ENCODE measurements at places on chromosomes 1 and 21. TPM values are rescaled to one million over a fixed set of nuclear protein-coding genes. Genes with fewer than 3 reads are reported as not detected.

- no peaks in the 10 kb centered on the region for H3K27me3 ChIP-seq
- no peak overlapping the region for H3K4me3 ChIP-seq
These were observed 400.7 kb downstream of the NEGR1 start for GRCh38 chr1:71881611-71882010.

- no peaks in the 10 kb centered on the region for H3K36me3 ChIP-seq
- no peaks in the 10 kb centered on the region for H3K27me3 ChIP-seq
- peak; percentile 56 for DNase-seq
- no peak overlapping the region for H3K4me3 ChIP-seq
- H3K27ac ChIP-seq = no peak overlapping the region
These were observed 27.4 kb downstream of the DTL start for GRCh38 chr1:212062832-212063438.

CORT gene
- total RNA-seq = 2.3 TPM

CAMK1G gene
- total RNA-seq = 8.5 TPM

GRCh38 chr1:15205586-15206346 lies 41.3 kb upstream of the FHAD1 start:
- peaks cover 49% of the 10 kb centered on the region for H3K4me1 ChIP-seq
- H3K36me3 ChIP-seq = no peaks in the 10 kb centered on the region
- no peaks in the 10 kb centered on the region for H3K27me3 ChIP-seq
- no peak overlapping the region for H3K4me3 ChIP-seq
- no peak for DNase-seq
- peak overlapping the region; percentile 96 for H3K27ac ChIP-seq

KDF1 gene
- total RNA-seq = 0.67 TPM

CD1E gene
- total RNA-seq = not detected

GRCh38 chr1:36782785-36783184 lies 251.5 kb downstream of the GRIK3 start:
- DNase-seq = no peak

GRCh38 chr1:83905315-83905907 lies 93.5 kb downstream of the TTLL7 start:
- DNase-seq = peak; percentile 46
- no peaks in the 10 kb centered on the region for H3K27me3 ChIP-seq
- H3K4me1 ChIP-seq = no peaks in the 10 kb centered on the region

RAB25 gene
- total RNA-seq = 1.6 TPM

DNA sequence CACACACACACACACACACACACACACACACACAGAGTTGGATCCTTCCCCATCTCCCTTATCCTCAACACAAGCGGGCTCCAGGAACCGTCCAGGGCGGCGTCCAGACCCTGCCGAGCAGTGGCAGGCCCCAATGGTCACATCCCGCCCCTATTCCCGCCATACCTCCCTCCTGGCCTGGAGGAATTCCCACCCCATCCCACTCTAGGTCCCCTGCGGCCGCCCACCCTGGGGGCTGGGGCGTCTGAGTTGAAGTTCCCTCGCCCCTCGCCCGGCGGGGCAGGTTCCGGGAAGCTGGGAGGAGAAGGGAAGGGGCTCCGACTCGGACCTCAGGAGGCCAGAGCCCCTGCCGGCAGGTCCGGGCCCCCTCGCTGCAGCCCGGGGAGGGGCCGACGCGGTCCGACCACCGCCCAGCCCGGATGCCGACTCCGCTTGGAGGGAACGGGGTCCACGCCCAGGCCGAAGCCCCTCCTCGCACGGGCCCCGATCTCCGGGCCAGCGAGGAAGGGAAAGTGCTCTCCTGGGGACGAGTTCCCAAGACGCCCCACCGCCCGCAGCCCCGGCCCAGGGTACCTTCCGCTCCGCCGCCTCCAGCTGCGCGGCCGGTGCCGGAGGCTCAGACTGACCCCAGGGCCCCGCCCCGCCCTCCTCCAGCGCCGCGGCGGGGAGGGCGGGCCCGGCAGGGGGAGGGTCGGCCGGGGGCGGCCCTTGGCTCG lies at the start of gene RHOC:
RHOC (minus strand) TSS at position 623 of the 716 bp plus-strand sequence. CDS start 3,328 bp downstream, outside the sequence.
- peak within 1 kb of the TSS; percentile 79 for H3K4me3 ChIP-seq
- peak within 1 kb of the TSS; percentile 86 for H3K27ac ChIP-seq
- no peaks in the 10 kb centered on the region for H3K36me3 ChIP-seq
- peaks cover 15% of the 10 kb centered on the region for H3K4me1 ChIP-seq
- H3K27me3 ChIP-seq = no peaks in the 10 kb centered on the region

DNA sequence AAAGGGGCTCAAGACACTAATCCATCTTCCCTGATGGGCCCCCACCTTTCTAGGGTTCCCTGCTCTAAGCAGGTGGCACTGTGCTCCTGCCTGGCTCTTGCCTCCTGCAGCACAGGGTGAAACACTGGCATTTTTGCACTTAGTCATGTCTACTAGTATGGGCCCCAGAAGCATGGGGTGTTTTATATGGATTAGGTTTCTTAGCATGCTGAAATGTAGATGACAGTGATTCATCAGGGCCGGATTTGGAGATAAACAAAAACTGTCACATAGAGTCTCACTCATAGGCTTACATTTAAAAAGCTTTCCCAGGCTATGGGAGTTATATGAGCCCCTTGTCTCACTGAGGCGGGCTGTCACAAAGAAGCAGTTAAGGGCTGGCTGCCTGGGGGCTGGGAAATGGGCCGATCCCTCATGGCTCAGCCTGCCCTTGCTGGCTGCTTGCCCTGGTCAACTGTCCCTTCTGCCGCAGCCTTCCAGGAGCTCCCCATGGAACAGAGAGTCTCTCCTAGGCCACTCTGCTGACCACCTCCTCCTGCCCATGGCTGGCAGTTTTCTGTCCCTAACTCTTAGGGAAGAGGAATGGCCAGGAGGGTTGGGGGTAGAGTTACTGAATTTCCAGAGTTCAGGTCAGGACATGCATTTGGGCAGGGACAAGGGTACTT lies 6.5 kb downstream of the GALNT2 start:
- no peak for DNase-seq
- no peak overlapping the region for H3K27ac ChIP-seq
- H3K4me1 ChIP-seq = peaks cover 20% of the 10 kb centered on the region
- no peaks in the 10 kb centered on the region for H3K36me3 ChIP-seq
- H3K4me3 ChIP-seq = no peak overlapping the region

- no peaks in the 10 kb centered on the region for H3K4me1 ChIP-seq
- H3K27me3 ChIP-seq = no peaks in the 10 kb centered on the region
- peak; percentile 51 for DNase-seq
- H3K36me3 ChIP-seq = peaks cover 23% of the 10 kb centered on the region
These were observed 24.1 kb downstream of the PAFAH2 start for GRCh38 chr1:25973610-25974321.

GRCh38 chr1:222417264-222417663 lies 130.6 kb downstream of the HHIPL2 start:
- H3K27ac ChIP-seq = no peak overlapping the region
- H3K27me3 ChIP-seq = no peaks in the 10 kb centered on the region
- H3K36me3 ChIP-seq = no peaks in the 10 kb centered on the region
- H3K4me3 ChIP-seq = no peak overlapping the region
- DNase-seq = no peak

DNA sequence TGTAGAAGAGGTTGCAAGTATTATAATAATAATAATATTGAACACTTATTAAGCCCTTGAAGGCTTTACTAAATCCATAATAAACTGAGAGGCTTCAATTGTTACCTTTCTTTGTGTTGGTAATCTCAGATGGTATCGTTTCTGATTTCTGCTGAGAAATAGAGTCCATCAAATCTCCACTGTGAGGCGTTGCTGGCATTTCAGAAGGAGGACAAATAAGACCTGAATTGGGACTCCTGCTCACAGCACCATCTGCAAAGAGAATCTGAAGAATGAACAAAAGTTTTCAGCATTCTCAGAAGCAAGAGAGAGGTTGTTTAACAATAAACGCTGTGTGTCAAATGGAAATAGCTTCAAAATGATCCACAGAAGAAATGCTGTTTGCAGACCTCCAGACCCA lies 93.7 kb downstream of the WDR3 start:
- DNase-seq = no peak
- no peaks in the 10 kb centered on the region for H3K4me1 ChIP-seq
- no peaks in the 10 kb centered on the region for H3K27me3 ChIP-seq
- H3K27ac ChIP-seq = no peak overlapping the region
- H3K36me3 ChIP-seq = no peaks in the 10 kb centered on the region

DNA sequence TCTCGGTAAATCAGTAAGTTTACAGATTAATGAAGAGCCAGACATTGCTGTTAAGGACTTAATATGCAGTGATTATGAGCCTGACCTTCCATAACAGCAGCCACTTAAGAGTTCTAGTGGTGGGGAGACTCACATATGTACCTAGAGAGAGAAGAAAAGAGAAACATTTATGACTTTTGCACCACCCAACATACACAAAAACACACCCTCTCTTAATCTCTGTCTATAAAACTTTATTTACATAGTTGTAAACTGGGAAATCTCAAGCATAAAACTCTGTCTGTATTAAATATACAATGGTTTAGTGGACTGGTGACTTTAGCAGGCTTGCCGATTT lies 347.4 kb upstream of the ADGRL2 start:
- no peaks in the 10 kb centered on the region for H3K36me3 ChIP-seq
- no peak overlapping the region for H3K4me3 ChIP-seq
- no peak for DNase-seq

All from cardiac muscle cell (in vitro differentiated cells and primary cell).